ENCODE measurements at places on chromosomes 3 and 15. TPM values are rescaled to one million over a fixed set of nuclear protein-coding genes. Genes with fewer than 3 reads are reported as not detected.

RCCD1 gene
- total RNA-seq, result 22.7 TPM

RPS27L gene
- 193 TPM for total RNA-seq

HAUS2 gene
- 41.4 TPM for total RNA-seq

RPL35A gene
- 1,042 TPM for total RNA-seq

BFSP2 gene
- not detected for total RNA-seq

RPP25 gene
- 4.1 TPM for total RNA-seq

GPR171 gene
- total RNA-seq, result not detected

C3orf20 gene
- total RNA-seq, result not detected

PBRM1 gene
- total RNA-seq, result 115 TPM

SLCO2A1 gene
- under 0.01 TPM for total RNA-seq

All from fibroblast of the aortic adventitia (primary cell).